ENCODE measurements at places on chromosomes 1 and 21.
A peak's percentile ranks its signal among the peaks of the same experiment; 100 is the strongest.

DNA sequence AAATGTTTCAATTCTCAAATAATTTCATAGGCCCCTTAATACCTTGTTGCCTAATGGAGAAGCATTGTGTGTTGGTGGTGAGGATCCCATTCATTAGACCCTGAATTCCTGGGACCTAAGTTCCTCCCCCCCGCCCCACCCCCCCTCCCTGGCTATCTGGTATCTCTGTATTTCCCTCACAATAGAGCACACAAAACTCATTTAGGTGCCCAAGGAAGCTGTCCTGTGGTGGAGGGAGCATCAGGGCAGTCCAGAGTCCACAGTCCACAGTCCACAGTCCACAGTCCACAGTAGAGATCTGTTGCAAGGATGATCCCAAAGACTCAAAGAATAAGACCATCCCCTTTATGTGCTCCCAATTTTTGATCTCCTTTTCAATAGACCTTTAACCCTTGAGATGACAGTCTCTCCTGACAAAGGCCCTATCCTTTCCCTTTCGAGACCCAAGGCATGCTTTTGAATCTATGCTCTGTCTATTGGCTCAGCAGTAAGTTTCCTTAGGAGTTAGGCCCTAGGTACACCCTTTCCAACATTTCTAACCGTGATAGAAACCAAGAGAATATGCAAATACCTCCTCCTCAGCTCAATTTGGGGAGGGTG is 123.9 kb downstream of the ZBTB18 start:
- no peak for DNase-seq

GRCh38 chr1:202225131-202225530 is 31.5 kb downstream of the LGR6 start:
- no peak for DNase-seq

DNA sequence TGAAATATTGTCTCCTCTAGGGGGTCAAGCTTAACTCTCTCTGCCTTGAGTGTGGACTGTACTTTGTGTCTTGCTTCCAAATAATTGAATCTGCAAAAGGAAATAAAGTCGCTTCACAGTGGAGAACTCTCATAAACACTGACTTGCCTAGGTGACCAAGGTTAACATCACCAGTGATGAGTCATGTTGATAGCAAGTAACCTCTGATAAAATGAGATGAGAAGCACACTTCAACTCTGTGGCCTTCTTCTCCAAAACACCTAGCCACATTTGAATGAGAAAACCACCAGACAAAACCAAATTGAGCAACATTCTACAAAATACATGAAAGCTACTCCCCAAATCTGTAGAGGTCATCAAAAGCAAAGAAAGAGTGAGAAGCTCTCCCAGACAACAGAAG is 37.6 kb downstream of the PDE4B start:
- no peak for DNase-seq

- no peak for DNase-seq
Measured at GRCh38 chr1:46942086-46942485, 810 bp upstream of the CYP4A11 start.

DNA sequence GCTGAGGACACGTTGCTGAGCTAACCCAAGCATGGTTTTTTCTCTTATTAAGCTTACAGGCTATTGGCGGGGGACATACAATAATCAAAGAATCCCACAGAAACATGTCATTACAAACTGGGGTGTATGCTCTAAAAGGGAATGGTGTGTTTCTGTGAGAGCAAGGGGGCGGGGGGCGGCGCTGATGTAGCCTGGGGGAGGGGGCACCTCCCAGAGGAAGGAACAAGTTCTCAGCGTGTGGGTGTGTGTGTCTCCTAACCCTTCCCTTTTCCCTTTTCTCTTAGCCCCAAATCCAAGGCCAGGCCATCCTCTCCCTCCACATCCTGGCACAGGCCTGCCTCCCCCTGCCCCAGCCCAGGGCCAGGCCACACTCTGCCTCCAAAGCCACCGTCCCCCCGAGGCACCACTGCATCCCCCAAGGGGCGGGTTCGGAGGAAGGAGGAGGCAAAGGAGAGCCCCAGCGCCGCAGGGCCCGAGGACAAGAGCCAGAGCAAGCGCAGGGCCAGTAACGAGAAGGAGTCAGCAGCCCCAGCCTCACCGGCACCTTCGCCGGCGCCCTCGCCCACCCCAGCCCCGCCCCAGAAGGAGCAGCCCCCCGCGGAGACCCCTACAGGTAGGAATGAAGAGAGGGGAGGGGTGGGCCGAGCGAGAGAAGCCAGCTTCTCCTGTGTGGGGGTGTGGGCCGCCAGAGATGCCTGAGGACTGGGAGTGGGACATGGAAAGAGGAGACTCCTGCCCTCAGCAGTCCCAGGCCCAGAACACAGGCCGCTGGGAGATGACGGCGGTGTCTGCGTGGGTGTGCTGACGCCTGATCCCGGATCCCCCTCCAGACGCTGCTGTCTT is 21.9 kb downstream of the MAP7D1 start:
- no peak for DNase-seq

DNA sequence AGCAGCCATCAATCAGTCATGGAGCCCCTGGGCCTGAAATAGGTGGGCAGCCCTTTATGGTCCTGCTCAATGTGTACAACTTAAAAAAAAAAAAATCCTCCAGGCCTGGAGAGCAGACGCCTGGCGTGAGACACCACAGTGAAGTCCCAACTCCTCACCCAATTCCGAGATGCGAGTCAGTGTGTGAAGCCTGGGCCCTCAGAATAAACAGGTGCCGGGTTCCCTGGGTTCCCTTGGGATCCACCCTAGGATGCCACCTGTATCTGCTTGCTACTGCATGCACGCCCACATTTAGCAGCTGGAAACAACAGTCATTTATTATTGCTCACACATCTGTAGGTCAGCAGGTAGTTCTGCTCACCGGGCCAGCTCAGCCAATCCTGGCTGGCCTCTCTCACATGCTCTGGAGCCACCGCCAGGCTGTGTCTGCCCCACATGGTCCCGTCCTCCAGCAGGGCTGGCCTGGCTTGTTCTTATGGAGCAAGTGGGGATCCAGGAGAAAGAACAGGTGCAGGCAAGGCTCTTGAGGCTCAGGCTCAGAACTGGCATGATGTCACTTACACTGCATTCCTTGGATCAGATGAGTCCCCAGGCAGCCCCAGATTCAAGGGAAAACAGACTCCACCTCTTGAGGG is 172.7 kb downstream of the NPHP4 start:
- no peak for DNase-seq

DNA sequence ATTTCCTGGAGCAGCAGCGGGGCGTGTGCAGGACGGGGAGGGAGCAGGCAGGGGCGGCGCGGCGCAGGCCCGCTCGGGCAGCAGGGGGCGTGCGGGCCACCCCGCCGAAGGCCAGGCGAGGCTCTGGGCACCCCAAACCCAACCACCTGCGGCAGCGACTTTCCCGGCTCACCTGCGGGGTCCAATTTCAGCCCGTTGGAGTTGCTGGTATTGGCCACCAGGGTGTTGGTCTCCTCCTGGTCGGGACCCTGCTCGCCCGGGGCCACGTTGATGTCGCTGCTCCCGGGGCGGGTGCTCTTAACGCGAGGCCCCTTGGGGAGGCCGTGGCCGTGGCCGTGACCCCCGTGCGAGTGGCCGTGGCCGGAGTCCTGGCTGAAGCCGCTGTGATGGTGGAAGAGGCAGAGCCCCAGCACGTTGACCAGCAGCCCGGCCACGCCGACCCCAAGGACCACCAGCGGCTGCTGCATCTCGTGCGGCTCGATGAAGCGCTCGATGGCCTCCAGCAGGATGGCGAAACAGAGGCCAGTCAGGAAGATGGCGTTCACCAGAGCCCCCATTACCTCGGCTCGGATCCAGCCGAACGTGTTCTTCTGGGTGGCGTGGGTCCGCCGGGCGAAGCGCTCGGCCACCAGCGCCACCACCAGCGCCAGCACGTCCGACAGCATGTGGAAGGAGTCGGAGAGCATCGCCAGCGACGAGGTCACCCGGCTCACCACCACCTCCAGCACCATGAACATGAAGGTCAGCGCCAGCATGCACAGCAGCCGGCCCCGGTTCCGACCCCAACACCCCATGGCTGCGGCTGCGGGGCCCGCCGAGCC is 932 bp downstream of the SLC30A1 start:
- DNase-seq = peak; percentile 52

All from cerebellar cortex (tissue), 1 donor.